ENCODE measurements at places on chromosomes 4 and X.

- DNase-seq, result peak; percentile 82
Measured at GRCh38 chr4:65508168-65508567, 162.1 kb downstream of the EPHA5 start.

GRCh38 chrX:106862972-106863688 is 40.0 kb downstream of the RIPPLY1 start:
- no peak for DNase-seq

GRCh38 chrX:86329174-86329573 is 180.9 kb downstream of the DACH2 start:
- no peak for DNase-seq

- DNase-seq, result no peak
Measured at GRCh38 chr4:109930464-109930863, 17.8 kb downstream of the EGF start.

- no peak for DNase-seq
Measured at GRCh38 chr4:15868111-15868510, 70.4 kb downstream of the FGFBP1 start.

DNA sequence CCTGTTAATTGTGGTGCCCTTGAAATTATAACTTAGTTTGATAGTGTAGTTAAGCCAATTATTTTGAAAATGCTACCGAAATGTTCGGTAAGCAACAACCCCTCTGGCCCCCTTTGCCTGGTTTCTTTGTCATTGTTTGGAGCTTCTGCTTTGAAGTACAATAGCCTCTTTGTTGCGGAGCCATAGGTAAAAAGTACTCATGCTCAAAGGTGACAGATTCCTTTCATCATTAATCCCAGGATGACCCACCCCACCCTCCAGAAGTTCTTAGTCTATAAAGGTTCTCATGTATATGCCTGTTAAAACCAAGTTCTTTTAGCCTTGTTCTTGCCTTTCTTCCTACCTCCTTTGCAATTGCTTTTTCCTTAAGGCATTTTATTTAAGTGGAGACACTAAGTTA is 42.4 kb upstream of the SMARCAD1 start:
- DNase-seq, result no peak

- DNase-seq, result no peak
Measured at GRCh38 chr4:4361883-4362282, 25.0 kb upstream of the NSG1 start.

DNA sequence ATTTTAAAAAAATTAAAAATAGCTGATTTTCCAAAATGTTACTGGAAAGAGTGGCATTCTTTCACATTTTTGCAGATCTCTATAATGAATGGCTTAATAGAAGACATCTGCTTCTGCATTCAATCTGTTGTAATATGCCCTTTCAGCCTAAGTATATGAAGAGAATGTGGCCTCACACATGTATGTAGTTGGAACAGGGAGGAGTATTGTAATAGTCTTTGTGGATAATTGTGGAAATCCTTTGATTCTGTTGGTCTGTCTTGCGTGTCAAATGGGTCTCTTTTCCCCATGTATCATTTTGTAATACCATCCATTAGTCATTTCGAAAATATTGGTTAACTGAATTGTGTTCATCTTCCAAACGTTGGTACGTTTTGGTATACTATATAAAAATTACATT is 11.6 kb downstream of the TXLNG start:
- no peak for DNase-seq

GRCh38 chrX:14084466-14084865 is 54.8 kb upstream of the GEMIN8 start:
- DNase-seq, result no peak

DNA sequence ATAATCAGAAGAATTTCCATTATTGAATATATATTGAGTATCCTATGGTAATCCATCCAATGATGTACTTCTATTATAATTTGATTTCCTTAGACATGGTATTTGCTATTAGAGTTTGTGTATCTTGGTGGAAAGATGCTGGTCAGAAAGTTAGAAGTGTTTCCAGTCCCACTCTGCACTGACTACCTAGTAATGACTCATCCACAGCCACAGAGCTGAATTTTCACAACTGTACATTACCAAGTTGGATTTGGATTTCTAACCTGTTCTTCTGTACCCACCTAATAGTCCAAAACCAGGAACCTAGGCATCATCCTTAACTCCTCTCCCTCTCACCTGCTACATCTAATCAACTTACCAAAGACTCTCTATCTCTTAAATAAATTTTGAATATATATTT is 145.4 kb downstream of the REELD1 start:
- no peak for DNase-seq

GRCh38 chr4:165403637-165404036 is 24.8 kb downstream of the CPE start:
- no peak for DNase-seq

DNA sequence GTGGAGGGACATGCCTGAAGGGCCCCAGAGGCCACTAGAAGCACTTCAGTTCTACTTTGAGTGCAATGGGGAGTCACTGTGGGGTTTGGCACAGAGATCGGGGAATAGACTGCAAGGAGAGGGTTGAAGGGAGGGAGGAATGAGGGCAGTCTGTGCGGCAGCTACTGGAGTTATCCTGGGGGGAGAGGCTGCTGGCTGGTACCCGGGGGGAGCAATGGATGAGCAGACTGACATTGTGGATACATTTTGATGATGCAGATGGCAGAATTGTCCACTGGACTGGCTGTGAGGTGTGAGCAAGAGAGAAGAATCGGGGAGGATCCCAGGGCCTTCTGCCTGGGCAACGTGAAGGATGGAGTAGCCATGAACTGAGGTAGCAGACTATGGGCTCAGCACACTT is 2.8 kb upstream of the MAMLD1 start:
- DNase-seq, result no peak

DNA sequence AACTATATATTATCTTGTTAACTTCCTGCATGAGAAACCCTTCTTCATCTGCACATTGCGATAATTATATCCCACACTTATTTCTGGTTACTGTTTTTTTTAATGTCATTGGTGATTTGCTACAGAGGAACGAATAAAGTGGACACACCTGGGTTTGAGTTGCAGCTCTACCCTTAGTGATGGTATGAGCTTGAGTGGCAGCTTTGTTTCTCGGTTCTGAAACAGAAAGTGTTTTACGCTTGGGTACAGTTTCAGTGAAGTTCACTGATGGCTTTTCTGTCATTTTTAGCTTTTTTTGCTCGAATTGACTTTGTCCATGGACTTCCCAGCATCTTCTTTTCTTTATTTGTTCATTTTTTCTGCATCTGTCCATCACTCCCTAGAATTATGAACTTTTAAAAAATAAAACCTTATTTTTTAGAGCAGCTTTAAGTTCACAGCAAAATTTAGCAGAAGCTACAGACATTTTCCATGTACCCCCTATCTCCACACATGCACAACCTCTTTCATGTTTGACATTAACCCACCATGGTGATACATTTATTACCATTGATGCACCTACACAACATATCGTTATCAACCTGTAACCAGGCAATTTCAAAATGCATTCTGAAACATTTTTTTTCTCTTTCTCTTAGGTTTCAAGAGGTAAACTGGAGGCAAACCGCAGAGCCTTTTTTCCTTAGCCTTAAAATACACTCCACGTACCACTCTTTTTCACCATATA is 1041.6 kb upstream of the PRKX start:
- no peak for DNase-seq

- DNase-seq, result no peak
Measured at GRCh38 chr4:19286924-19287323, 964.8 kb upstream of the SLIT2 start.

- no peak for DNase-seq
Measured at GRCh38 chr4:98641906-98642668, 16.3 kb downstream of the TSPAN5 start.

DNA sequence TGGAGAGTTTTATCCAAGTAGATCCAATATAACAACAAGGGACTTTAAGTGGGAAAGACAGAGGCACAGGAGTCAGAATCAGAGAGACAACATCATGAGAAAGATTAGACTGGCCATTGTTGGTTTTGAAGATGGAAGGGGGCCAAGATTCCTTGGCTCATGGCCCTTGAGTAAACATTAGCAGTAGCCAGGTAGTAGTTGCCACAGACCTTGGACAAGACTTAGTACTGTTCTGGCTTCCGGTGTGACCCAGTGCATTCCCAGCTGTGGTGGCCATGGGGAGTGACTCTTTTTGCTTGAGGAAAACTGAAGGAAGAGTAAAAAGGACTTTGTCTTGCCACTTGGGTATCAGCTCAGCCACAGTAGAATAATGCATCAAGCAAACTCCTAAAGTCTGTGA is 462.2 kb upstream of the CPXCR1 start:
- no peak for DNase-seq

- DNase-seq, result no peak
Measured at GRCh38 chrX:135331525-135331924, 22.2 kb downstream of the ETDC start.

DNA sequence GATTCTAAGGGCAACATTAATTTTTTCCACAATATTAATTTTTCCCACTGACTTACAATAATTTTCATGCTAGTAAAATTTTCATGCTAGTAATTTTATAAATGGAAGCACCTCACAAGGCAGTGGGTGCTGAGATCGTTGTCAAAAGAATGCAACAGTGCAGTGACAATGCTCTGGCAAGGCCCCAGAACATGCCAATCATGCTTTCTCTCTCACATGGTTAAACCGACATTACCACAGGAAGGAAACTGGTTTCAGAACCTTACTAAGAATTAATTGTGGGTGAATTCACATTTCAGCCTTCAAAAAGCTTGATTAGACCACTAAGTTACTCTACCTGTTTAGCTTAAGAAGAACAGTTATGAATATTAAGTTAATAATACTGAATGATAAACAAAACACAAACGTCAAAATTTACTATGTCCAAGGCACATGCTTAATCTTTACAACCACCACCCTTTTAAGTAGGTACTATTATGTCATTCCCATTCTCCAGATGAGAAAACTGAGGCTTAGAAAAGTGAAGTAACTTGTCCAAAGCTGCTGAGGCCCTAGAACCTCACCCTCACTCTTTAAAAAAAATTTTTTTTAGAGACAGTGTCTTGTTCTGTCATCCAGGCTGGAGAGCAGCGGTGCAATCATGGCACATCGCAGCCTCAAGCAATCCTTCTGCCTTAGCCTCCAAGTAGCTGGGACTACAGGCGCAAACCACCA is 10.0 kb upstream of the OPHN1 start:
- DNase-seq, result peak; percentile 30

DNA sequence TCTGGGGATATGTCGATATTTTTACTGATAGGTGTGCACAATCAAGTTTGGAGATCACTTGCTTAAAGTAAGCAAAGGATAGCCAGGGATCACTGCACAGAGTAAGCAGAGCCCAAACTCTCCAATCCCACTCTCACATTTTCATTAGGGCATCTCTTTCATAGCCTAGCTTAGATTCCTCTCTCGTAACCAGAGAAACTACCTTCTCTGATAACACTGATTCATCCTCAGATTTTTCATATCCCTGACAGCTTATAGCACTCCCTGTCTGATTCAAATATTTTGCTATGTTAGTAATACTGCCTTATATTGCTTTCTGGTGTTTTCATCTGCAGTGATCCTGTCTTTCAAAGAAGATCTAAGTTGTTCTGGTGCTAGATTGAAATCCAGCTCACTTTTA is 123.7 kb downstream of the CBLL2 start:
- DNase-seq, result no peak
